ENCODE measurements at places on chromosomes 1 and 21. TPM values are rescaled to one million over a fixed set of nuclear protein-coding genes. Genes with fewer than 3 reads are reported as not detected.

DNA sequence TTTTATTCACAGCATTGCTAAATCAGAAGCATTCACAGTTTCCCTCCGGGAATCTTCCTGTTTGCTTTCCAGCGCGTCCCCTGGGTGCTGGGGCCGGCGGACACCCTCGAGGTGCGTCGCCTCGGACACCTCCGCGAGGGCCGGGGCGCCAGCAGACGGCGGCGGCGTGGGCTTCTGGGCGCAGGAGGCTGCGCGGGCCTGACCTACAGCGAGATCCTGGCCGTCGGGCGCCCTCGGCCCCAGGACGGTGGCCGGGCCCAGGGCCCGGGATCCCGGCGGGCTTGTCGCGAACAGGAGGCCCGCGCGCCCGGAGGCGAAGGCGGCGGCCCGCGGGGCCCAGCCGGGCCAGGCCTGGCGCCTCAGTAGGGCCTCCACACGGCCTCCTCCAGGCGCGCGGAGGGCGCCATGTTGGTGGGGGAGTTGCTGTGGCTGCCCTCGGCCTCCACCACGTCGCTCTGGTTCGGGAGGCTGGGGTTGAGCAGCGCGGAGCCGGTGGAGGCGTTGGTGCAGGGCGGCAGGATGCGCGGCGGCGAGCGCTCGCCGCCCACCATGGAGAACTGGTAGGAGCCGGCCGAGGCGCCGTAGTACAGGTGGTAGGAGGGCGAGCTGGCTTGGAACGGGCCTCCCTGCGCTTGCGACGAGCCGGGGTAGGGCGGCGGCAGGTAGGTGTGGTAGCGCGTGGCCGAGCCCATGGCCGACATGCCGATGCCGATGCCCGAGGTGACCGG is 123.1 kb downstream of the CLIC6 start:
- H3K4me3 ChIP-seq, result no peak overlapping the region
- H3K4me1 ChIP-seq, result no peaks in the 10 kb centered on the region
- no peak overlapping the region for H3K27ac ChIP-seq

DNA sequence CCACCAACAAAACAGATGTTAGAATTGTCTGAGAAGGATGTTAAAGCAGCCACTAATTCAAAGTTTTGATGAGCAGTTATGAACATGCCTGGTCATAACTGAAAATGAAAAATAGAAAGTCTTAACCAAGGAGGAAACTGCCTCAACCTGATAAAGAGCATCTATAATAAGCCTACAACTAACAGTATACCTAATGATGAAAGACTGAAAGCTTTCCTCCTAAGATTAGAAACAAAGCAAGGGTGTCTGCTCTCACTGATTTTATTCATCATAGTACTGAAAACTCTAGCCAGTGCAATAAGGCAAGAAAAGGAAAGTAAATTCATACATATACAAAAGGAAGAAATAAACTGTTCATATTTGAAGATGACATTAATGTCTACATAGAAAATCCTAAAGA is 82.0 kb downstream of the KCNK1 start:
- DNase-seq, result no peak
- no peak overlapping the region for H3K4me3 ChIP-seq
- no peaks in the 10 kb centered on the region for H3K4me1 ChIP-seq
- H3K27me3 ChIP-seq, result peaks cover 5% of the 10 kb centered on the region
- no peaks in the 10 kb centered on the region for H3K36me3 ChIP-seq

DNA sequence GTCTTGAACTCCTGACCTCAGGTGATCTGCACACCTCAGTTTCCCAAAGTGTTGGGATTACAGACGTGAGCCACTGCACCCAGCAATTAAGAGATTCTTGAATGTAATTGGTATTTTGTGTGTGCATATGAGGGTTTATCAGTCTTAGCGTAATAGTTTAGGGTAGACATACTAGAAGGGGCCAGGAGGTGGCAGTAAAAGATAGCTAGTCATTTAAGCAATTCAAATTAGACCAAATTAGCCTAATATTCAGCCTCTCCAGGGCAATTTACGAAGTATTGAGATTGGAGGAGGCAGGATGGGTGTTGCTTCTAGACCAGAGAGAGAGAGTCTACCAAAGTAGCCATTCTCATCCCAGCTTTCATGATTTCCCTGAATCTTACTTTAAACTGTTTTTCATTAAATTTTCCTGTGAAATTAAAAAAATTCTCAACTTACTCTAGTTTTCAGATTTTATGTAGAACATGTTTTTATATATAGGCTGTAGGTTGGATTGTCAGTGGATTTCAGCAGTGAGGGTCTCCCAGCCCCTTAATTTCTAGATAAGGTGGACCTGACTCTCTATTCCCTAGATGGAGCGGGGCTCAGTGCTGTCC is 119.7 kb downstream of the HHAT start:
- no peaks in the 10 kb centered on the region for H3K27me3 ChIP-seq
- DNase-seq, result no peak
- H3K27ac ChIP-seq, result no peak overlapping the region
- H3K4me1 ChIP-seq, result peaks cover 14% of the 10 kb centered on the region
- no peaks in the 10 kb centered on the region for H3K36me3 ChIP-seq
- no peak overlapping the region for H3K4me3 ChIP-seq

GRCh38 chr1:96598416-96599168 is 123.0 kb upstream of the PTBP2 start:
- no peaks in the 10 kb centered on the region for H3K27me3 ChIP-seq
- H3K27ac ChIP-seq, result no peak overlapping the region
- no peak overlapping the region for H3K4me3 ChIP-seq
- H3K36me3 ChIP-seq, result no peaks in the 10 kb centered on the region
- no peak for DNase-seq

GRCh38 chr1:82690411-82690810 is 889.7 kb downstream of the ADGRL2 start:
- no peaks in the 10 kb centered on the region for H3K4me1 ChIP-seq
- H3K27me3 ChIP-seq, result no peaks in the 10 kb centered on the region
- H3K27ac ChIP-seq, result no peak overlapping the region
- H3K36me3 ChIP-seq, result no peaks in the 10 kb centered on the region
- H3K4me3 ChIP-seq, result no peak overlapping the region

Gene LCE1F
- total RNA-seq, result not detected
